Activated CD4-positive, alpha-beta T cell treated with anti-CD3 and anti-CD28 coated beads, Interleukin-2, amount 50 U/mL, for 16 hours (primary cell): ENCODE measurements at places on chromosomes 5 and 9.

GRCh38 chr5:14325369-14325768 is 182.2 kb downstream of the TRIO start:
- DNase-seq, result no peak

DNA sequence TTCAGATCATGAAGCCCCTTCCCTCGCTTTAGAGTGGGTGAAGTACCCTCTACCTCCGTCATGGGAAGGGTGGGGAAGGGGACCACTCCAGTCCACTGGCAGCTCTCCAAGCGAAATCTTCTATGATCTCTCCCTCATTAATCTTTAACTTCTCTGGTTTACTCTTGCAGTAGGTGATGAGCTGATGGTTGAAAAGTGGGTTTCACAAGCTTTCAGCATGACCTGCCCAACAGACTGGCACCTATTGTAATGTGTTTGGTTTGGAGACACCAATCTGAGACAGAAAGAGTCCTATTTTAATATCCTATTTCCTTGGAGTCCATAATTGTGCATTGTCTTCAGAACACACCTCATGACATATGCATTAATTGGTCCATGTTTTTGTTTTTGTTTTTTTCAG is 70.8 kb upstream of the TGFBR1 start:
- DNase-seq, result no peak

- DNase-seq, result no peak
These were observed 480.9 kb upstream of the WWC1 start for GRCh38 chr5:167810573-167810972.

DNA sequence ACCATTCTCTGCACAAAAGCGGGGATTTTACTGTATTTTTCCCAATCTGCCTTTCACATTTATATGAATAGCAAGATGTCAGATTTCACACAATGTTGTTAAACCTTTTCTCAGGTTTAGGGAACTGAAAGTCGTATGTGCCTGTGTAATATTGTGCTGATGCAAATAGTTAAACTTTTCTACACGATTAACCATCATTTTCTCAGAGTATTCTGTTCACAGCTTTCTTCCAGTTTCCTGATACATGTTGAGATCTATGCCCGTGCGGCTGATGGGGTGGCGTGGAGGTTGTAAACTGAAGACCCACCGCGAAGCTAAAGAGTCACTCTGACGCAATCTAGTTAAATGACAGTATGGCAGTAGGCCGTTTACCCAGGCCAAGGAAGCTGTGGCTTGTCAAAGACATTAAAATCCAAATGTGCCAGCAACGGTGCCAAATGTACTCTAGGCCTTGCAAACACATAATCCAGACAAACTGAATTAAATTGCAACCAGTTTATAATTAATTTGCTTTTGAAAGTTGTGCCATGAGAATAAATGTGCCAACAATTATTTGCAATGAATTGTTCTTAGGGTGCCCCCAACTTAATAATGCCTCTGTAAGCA is 145.7 kb downstream of the EBF1 start:
- no peak for DNase-seq

GRCh38 chr9:70079417-70080037 is 35.9 kb downstream of the MAMDC2 start:
- no peak for DNase-seq

DNA sequence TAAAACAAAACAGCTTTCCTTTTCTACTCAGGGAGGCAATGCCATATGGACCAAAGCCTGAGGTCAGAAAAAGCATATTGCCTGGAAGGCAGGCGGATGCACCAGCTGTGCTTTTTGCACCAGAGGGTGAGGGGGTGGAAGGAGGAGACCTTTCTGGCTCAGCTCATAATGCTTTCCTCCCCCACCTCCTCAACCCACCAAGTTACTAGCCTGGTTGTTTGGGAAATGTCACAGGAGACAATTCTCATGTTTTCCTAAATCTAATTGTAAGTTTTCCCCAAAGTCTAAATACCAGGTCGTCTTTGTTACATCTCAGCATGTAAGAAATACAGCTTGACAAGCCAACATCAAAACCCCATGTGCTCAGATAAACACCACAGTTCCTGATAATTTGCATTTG is 72.6 kb upstream of the DMRTA1 start:
- DNase-seq, result no peak

GRCh38 chr5:132029609-132030330 is 18.3 kb upstream of the ACSL6 start:
- no peak for DNase-seq

DNA sequence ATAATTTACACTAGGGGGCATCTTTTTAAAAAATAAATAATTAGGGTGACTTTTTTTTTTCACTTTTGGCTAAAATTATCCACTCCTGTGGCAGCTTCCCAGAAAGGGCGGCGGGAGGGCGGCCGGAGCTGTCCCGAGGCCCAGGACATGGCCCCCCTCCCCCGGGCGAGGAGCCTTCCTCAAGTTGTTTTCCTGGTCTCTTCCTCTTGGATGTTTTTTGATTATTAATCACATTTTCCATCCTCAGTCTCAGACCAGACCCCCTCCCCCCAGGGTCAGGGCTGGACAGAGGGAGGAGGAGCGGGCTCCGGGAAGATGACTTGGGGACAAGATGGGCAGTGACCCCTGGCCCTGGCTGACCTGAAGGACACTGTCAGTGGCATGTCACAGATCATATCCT is 4.7 kb upstream of the CNTFR start:
- DNase-seq, result no peak

- peak; percentile 67 for DNase-seq
These were observed 21.7 kb upstream of the NSD1 start for GRCh38 chr5:177111720-177112394.

DNA sequence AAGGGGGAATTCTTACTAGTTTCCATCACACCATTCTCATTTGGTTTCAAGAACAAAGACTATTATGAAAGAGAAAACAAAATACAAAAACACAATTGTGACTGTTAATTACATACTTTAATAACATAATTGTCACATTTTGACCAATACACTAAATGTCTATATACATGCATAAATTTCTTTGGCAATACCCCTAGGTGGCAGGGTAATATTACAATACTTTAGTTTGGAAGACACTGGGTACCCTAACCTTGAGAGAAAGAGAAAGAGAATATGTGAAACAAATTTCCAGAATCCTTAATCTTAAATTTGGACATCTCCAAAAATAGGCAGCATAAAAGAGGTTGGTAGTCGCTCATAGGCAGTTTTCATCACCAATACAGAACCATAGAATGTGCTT is 619.6 kb upstream of the ADAMTS16 start:
- no peak for DNase-seq

GRCh38 chr9:69582544-69583297 is 89.5 kb downstream of the APBA1 start:
- no peak for DNase-seq

DNA sequence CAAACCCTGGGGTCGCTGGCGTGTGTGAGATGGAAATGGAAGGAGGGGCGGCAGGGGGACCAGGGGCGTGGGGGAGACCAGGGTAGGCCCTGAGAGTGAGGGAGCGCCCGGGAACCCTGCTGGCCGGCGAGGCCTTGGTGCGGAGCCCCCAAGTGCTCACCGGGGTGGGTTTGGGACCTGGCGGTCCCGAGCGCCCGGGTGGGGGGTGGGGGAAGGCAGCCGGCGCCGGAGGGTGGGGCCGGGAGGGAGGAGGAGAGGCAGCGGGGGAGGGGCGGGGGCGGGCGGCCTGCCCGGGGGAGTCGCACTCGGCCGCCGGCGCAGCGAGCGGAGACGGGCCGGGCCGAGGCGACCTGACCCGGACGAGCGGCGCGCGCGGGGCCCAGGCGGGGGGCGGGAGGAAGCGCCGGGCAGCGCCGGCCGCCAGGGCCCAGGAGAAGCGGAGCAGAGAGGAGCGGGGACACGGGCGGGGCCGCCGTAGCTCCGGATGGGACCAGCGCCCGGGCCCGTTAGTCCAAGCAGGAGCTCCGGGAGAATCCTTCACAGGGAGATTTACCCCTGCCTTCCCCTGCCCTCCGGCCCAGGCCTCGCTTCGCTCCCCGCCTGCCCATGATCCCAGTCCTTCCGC is at the start of gene NPR2:
TSS of gene NPR2 (plus strand) at position 295 of the 625 bp plus-strand sequence. CDS start 818 bp downstream, outside the sequence.
- DNase-seq, result no peak

DNA sequence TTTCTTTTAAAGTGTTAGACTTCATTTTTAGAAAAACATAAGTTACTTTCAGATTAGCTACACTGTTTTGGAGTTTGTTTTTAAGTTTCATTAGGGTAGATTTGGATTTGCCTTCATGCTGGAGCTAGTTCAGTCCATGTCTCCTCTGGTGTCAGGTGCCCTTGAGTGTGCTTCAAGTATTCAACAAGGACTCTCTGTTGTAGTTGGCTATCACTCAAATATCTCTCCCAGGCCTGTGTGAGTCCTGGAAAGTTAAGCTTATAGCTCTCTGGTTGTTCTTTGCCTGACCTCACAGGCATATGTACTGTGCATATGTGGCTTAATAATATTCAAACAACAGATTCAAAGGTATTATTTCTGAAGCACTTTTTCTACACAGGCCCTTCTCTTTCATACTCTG is 45.4 kb downstream of the PTBP3 start:
- no peak for DNase-seq

DNA sequence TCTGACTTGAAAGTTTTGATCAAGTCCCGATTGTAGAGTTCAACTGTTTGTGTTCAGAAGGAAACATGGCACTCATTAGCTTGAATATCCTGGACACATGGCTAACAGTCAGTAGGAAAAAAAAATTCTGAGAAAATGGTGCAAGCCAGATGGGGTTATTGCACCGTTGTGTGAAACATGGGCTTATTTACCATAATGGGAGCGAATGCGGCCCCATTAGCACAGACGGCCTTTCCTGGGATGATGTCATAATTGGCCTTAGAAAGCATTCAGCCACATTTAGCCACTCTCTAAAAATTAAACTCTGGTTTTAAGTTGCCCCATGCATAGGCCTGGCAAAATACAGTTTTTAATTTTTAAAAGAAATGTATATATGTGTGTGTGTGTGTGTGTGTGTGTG is 112.1 kb downstream of the IRX2 start:
- DNase-seq, result no peak

DNA sequence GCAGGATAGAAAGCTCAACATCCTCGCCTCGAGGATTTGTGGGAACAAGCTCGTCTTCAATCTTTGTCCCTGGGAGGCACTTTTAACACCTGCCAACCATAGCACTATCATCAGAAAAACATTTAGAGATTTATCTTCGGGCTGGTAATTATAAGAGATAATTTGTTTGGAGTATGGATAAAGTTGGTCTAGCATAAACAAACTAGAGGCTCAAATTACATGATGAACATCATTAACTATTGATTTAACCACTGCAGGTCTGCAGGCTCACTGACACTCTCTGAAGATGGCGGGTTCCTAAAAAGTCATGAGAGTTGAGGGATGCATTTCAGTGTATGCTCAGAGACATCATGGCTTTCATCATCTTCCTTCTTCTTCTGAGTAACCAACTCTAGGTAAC is 25.8 kb upstream of the PCA3 start:
- no peak for DNase-seq

DNA sequence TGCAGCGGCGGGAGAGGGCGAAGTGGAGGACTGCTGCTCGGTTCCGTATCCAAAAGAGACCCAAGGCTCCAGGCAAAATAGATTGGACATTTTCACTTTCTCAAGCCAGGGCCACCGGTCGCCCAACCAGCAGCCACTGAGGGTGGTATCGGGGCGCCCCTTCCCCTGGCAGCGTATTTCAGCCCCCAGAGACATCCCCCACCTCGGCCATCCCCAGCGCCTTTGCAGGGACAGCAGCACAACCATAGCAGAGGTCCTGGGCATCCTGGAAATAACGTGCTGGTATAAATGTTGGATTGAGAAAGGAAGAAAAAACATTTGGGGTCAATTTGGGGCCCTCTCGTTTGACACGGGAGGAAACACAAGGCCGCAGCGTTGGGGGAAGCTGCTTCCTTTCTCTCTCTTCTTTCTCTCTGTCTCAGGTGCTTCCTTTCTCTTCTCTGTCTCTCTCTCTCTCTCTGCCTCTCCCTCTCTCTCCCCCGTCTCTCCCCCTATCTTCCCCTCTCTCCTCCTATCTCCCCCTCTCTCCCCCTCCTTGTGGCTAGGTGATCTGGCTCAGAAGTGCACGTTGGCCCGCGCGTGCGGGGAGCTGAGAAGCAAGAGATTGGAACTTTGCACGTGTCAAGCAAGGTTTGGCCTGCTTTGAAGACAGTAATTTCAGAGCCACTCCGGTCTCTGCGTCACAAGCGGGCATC is 624 bp upstream of the RETREG1 start:
- DNase-seq, result peak; percentile 4

DNA sequence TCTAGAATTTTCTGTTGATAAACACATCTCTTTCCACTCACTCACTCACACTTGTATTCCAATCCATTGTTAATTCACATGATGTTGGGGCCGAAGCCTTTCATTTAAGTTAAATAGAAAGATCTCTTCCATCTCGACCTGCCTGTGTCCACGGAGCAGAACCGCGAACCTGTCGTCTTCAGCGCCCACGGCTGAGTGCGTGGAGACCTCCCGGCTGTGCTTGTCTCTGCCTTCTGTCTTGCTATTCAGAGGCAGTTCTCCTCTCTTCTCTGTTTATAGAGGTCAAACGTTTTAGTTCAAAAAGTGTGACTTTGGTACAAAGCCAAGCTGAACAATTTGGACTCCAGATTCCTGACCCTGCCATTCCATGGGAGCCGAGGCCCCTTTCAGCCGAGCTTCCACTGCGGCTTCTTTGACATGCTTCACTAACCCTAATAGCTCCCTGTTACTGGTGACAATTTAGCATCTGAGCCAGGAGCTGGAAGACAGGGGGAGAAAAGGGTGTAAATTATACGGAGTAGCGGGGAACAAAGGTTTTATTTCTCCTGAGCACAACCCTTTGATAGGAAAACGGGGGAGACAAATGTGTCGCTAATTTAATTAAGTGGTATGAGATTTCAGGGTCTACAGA is 314.4 kb upstream of the IRX4 start:
- DNase-seq, result no peak

DNA sequence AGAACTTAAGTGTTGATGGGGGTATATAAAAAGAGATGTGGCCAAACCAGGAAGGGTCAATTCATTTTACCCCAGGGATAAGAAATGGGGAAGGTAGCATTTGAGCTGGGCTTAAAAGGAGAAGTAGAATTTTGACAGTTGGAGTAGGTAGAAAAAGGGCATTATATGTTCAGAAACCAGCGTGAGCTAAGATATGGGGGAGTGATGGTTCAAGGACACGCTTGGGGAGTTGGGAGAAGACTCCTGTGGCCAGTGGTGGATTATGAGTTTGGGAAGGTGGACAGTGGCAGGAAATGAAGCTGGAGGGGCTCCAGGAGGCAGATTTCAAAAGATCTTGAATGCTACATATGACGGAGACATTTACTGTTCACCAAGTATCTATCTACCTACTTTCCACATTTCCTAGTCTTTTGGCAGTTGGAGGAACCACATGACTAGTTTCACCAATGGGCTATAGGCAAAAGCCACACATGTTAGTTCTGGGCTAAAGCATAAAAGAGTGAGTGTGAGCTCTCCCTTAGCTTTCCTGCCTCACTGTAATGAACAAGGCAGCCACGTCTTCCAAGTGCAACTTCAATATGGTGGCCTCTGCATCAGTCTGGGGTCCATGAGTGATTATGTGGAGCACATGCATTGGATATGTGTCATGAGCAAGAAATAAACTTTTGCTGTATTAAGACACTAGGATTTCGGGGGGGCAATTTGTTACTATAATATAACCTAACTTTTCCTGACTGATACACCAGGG is 15.7 kb upstream of the GSN start:
- DNase-seq, result no peak

GRCh38 chr5:141716468-141716867 is 34.4 kb upstream of the ARAP3 start:
- no peak for DNase-seq

- DNase-seq, result no peak
These were observed 1.5 kb downstream of the TRIM41 start for GRCh38 chr5:181224390-181225229.

GRCh38 chr5:161169776-161170175 is 317.8 kb upstream of the ATP10B start:
- DNase-seq, result no peak
